Left lung (tissue), 14 donors: ENCODE measurements at places on chromosomes 6 and 20. TPM values are rescaled to one million over a fixed set of nuclear protein-coding genes. Genes with fewer than 3 reads are reported as not detected.

GRCh38 chr6:40755046-40755681 lies 168.0 kb upstream of the LRFN2 start:
- no peak overlapping the region for H3K27ac ChIP-seq
- H3K36me3 ChIP-seq = no peaks in the 10 kb centered on the region
- no peaks in the 10 kb centered on the region for H3K4me1 ChIP-seq

DNA sequence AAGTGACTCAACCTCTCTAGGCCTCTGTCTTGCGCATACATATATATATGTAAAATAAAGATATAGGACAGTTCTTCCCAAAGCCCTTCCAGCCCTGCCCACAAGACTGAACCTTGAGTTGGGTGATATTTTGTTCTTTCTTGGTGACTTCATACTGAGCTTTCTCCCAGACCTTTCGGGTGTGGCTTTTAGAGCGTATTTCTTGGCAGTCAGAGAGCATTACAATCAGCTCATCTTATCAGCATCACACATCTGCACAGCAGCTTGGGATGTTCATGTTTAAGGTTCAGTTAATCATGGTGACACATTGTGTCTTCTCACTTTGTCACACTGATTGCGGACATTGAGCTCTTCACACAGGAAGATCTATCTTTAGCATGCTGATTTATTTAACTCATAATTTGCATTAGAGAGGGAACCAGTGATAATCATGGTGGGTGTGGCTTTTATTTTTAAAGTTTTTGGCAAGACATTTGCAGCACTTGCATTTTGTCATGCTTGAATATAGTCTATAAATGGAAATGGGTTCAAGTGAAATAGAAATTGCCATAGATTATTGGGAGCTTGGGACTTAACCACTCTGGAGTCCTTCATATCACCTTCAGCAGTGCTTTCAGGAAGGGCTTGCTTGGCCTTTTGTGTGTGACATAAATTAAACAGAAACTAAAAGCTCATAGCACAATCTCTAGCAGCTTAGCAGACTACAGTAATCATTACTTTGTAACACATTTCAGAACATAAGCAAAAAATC lies 8.3 kb downstream of the KIF3B start:
- H3K4me1 ChIP-seq = peaks cover 22% of the 10 kb centered on the region
- no peaks in the 10 kb centered on the region for H3K36me3 ChIP-seq
- DNase-seq = no peak

NOX3 gene
- total RNA-seq = not detected

- no peak overlapping the region for H3K4me3 ChIP-seq
- no peak for DNase-seq
- no peaks in the 10 kb centered on the region for H3K4me1 ChIP-seq
- H3K27ac ChIP-seq = no peak overlapping the region
These were observed 60.0 kb downstream of the CD83 start for GRCh38 chr6:14177413-14178082.

GRCh38 chr6:57303931-57304681 lies 13.3 kb upstream of the PRIM2 start:
- H3K27me3 ChIP-seq = no peaks in the 10 kb centered on the region
- DNase-seq = no peak
- no peak overlapping the region for H3K27ac ChIP-seq
- H3K36me3 ChIP-seq = no peaks in the 10 kb centered on the region
- no peak overlapping the region for H3K4me3 ChIP-seq

GRCh38 chr6:37992749-37993148 lies 173.2 kb downstream of the ZFAND3 start:
- H3K27me3 ChIP-seq = no peaks in the 10 kb centered on the region
- DNase-seq = no peak
- no peak overlapping the region for H3K27ac ChIP-seq
- peaks cover 19% of the 10 kb centered on the region for H3K4me1 ChIP-seq
- no peaks in the 10 kb centered on the region for H3K36me3 ChIP-seq

GSTA2 gene
- 2.7 TPM for total RNA-seq

- H3K27ac ChIP-seq = no peak overlapping the region
- no peaks in the 10 kb centered on the region for H3K4me1 ChIP-seq
- H3K36me3 ChIP-seq = no peaks in the 10 kb centered on the region
- no peak for DNase-seq
- H3K4me3 ChIP-seq = no peak overlapping the region
These were observed 156.3 kb downstream of the MTFR2 start for GRCh38 chr6:136093835-136094234.

GRCh38 chr6:29861521-29862255 lies 34.1 kb downstream of the HLA-G start:
- H3K4me3 ChIP-seq = no peak overlapping the region
- no peak overlapping the region for H3K27ac ChIP-seq
- H3K4me1 ChIP-seq = no peaks in the 10 kb centered on the region
- H3K27me3 ChIP-seq = peaks cover 81% of the 10 kb centered on the region
- H3K36me3 ChIP-seq = no peaks in the 10 kb centered on the region
- DNase-seq = no peak

MDFI gene
- total RNA-seq = 45.9 TPM

DNA sequence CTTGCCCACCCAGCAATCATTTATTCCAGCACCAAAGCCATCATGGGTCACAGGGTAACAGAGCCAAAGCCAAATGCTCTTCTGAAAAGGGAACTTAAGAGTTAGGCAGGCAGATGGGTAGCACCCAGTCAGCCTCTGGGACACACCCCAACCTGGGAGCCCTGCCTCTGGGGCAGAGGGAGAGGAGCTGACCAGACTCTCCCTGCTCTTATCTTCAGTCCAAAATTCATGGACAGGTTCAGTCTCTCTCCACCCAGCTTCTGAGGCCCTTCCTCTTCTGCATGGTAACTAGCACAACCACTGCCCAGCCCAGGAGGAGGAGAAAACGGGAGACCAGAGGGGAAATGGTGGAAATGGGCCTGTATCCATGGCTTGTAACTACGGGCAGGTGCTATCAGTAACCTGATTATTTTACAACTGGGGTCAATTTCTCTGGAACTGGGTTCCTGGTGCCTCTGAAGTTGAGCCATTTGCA lies 105.4 kb downstream of the NOL4L start:
- H3K27ac ChIP-seq = no peak overlapping the region
- H3K4me3 ChIP-seq = no peak overlapping the region
- no peak for DNase-seq
- H3K27me3 ChIP-seq = no peaks in the 10 kb centered on the region

GRCh38 chr6:156953479-156954146 lies 176.4 kb downstream of the ARID1B start:
- no peaks in the 10 kb centered on the region for H3K4me1 ChIP-seq
- no peaks in the 10 kb centered on the region for H3K27me3 ChIP-seq
- peak; percentile 61 for DNase-seq
- H3K4me3 ChIP-seq = no peak overlapping the region

GABRR2 gene
- 4.8 TPM for total RNA-seq

DNA sequence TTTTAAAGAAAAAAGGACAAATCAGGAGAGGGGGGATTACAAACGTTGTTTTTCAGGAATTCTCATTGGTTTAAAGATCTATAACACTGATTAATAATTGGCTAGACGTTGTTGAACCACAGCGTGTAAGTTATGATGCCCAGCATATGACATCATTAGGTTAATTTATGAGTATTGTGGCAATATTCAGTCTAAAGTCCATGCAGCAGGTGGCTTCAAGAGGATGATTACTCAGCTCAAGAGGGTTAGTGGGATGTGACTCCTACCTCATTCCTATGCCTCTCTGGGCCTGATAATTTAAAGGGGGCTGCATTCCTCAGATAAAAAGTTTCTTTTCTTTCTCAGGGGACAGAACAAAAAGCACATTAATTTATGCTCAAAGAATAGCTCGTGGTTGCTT lies 1309.0 kb downstream of the EPHA7 start:
- H3K36me3 ChIP-seq = no peaks in the 10 kb centered on the region
- no peaks in the 10 kb centered on the region for H3K4me1 ChIP-seq
- no peak overlapping the region for H3K27ac ChIP-seq
- no peaks in the 10 kb centered on the region for H3K27me3 ChIP-seq

- DNase-seq = no peak
- H3K27ac ChIP-seq = no peak overlapping the region
- H3K4me3 ChIP-seq = no peak overlapping the region
- H3K4me1 ChIP-seq = no peaks in the 10 kb centered on the region
- no peaks in the 10 kb centered on the region for H3K27me3 ChIP-seq
- H3K36me3 ChIP-seq = no peaks in the 10 kb centered on the region
These were observed 118.4 kb upstream of the LY86 start for GRCh38 chr6:6470123-6470522.

GRCh38 chr6:137978252-137978896 lies 111.3 kb downstream of the TNFAIP3 start:
- H3K4me3 ChIP-seq = no peak overlapping the region
- no peaks in the 10 kb centered on the region for H3K27me3 ChIP-seq
- DNase-seq = no peak
- H3K4me1 ChIP-seq = no peaks in the 10 kb centered on the region
- no peak overlapping the region for H3K27ac ChIP-seq
- no peaks in the 10 kb centered on the region for H3K36me3 ChIP-seq

DNA sequence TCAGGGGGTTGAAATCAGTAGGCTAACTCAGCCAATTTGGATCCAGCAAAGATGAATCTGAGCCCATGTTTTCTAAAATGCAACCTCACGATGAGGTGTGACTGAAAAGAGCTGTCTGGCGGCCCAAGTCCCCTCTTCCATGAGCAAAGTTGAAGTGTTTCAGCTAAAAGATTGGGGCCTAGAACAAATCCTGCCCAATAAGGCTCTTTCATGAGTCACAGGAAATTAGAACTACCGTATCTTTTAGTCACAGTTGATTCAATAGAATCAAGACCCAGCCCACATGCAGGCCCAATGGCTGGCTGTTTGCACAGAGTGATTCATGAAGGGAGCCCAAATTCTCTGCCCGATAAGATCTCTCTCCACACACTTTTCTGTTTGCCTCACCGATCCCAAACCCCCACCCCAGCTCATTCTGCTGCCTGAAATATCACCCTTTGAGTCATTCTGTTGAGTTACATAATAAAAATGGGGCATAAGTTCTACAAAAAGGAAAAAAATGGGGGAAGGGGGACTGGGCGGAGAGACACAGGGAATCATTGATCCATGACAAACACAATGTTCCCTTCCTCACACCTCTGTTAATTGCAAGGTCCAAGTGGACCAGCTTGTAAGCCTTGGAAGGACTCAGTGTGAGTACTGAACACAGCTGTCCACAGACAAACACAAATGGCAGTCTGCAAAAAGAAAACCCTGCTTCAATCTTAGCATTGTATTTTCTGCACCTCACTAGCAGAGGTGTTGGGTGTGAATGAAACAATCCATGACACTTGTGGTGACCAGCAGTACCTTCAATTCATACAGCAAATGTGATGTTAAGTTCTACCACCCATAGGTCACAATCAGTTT lies 13.8 kb downstream of the FOXQ1 start:
- H3K36me3 ChIP-seq = no peaks in the 10 kb centered on the region
- no peaks in the 10 kb centered on the region for H3K27me3 ChIP-seq
- peaks cover 16% of the 10 kb centered on the region for H3K4me1 ChIP-seq
- DNase-seq = peak; percentile 97
- H3K27ac ChIP-seq = peak overlapping the region; percentile 48
- no peak overlapping the region for H3K4me3 ChIP-seq

GRCh38 chr6:28941684-28942448 lies 18.1 kb upstream of the TRIM27 start:
- H3K27ac ChIP-seq = peak overlapping the region; percentile 82
- H3K4me1 ChIP-seq = peaks cover 40% of the 10 kb centered on the region

GRCh38 chr6:110545081-110545872 lies 68.9 kb upstream of the SLC22A16 start:
- no peak overlapping the region for H3K27ac ChIP-seq
- H3K4me1 ChIP-seq = no peaks in the 10 kb centered on the region
- DNase-seq = no peak
- H3K4me3 ChIP-seq = no peak overlapping the region
- no peaks in the 10 kb centered on the region for H3K36me3 ChIP-seq

DNA sequence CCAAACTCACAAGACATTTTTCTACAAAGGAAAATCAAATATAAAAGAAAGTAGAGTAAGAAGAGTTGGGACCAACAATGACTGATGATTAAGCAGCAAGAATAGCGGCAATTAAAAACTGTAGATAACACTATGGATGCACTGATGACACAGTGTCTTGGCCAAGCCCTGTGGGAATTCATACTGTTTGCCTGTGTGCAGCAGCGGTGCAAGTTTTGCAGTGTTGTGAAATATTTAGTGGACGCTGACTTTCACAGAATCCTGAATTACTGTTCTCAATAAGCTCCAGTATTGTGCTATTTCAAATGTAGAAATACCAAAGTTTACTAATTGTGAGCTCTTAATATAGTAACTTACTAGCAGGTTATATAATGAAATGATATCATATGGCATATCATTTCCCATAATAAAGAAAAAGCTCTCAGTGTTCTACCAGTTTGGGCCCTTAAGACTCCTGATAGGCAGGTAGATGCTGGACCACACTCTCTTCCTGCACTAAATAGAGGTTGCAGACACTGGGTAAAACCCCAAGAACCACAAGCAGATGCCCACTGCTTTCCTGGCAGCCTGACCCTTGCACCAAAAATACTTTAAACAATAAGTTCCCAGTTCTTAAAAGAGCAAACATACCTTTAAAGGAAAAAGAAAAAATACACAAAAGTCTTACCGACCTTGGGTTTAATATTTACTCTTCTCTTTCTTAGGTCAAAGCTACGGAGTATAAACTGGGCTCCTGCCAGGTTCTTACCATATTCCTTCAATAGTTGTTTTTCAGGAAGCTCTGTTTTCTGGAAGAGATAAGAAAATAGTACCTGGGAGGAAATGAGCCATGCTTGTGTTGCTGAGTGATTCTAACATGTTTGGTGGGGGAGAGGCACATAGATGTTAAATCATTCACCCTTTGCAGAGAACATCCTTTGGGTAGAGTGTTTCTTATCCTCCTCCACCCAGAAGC lies 41.6 kb downstream of the ANKEF1 start:
- no peaks in the 10 kb centered on the region for H3K27me3 ChIP-seq
- no peaks in the 10 kb centered on the region for H3K36me3 ChIP-seq
- no peak for DNase-seq
- peak overlapping the region; percentile 9 for H3K27ac ChIP-seq
- H3K4me1 ChIP-seq = no peaks in the 10 kb centered on the region
- no peak overlapping the region for H3K4me3 ChIP-seq

- no peak overlapping the region for H3K4me3 ChIP-seq
- no peaks in the 10 kb centered on the region for H3K4me1 ChIP-seq
- no peak overlapping the region for H3K27ac ChIP-seq
- no peak for DNase-seq
- H3K27me3 ChIP-seq = no peaks in the 10 kb centered on the region
These were observed 520.4 kb downstream of the FRK start for GRCh38 chr6:115540077-115540869.

BPIFB2 gene
- not detected for total RNA-seq

GRCh38 chr6:11069760-11070159 lies 23.9 kb upstream of the SMIM13 start:
- no peak overlapping the region for H3K27ac ChIP-seq
- no peak overlapping the region for H3K4me3 ChIP-seq

- H3K27ac ChIP-seq = peak overlapping the region; percentile 78
- H3K36me3 ChIP-seq = no peaks in the 10 kb centered on the region
- no peaks in the 10 kb centered on the region for H3K27me3 ChIP-seq
- no peak overlapping the region for H3K4me3 ChIP-seq
These were observed 139.1 kb downstream of the CDH26 start for GRCh38 chr20:60097285-60097684.

DNA sequence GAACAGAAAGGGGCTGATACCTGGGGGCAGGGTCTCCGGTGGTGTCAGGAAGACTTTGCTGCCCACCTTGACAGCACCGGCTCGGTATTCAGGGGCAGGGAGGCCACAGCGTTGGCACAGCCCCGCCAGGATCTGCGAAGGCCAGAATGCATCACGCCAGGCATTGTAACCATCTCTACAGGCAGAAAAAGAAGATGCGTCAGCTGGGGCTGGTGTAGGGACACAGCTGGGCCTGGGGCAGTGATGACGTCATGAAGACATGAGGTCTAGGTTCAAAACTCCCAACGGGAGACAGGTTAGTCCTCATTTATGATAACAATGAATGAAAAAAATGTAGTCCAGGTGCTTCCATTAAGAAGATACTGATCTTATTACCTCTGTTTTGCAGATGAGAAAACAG lies 22.0 kb downstream of the ERGIC3 start:
- no peak overlapping the region for H3K27ac ChIP-seq
- no peak for DNase-seq
- no peaks in the 10 kb centered on the region for H3K36me3 ChIP-seq
